ENCODE measurements at places on chromosomes 12 and 14.

- DNase-seq, result no peak
Measured at GRCh38 chr14:74792249-74793039, 29.3 kb downstream of the YLPM1 start.

DNA sequence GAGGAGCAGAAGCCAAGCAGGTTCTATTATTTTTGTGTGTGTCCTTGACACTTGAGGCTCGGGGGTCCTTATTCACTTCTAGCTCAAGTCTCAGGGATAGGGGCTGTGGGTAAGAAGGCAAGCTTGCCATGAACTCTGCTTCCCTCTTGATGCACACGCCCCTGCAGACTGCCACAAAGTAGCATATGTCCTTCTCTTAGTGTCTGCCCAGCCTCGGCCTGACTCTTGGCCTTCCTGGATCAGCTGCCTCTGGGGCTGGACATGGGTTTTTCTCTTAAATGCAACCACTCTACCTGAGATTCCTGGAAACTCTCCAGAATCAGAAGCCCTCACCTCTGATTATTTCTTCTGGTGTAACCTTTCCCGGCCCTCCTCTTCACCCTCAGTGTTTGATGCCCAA lies 28.2 kb upstream of the PEX5 start:
- no peak for DNase-seq

DNA sequence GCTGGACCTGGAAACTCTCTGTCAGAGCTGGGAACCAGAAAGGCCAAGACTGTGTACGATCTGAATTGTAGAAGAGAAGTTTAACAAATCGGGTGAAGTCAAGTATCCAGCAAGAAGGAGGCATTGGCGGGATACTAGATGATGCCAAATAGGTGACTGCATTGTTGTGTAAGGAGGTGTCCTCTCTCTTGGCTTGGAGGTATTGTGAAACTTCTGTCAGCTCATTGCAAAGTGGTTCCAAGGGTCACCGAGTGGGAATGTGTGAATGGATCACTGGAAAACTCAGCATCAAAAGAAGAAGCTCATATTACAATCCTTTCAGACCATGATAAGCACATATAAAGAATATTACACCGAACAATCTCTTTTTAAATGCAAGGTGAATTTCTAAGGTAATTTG lies 11.7 kb downstream of the NAV3 start:
- no peak for DNase-seq

- no peak for DNase-seq
Measured at GRCh38 chr12:103330672-103331071, 165.1 kb downstream of the C12orf42 start.

- DNase-seq, result no peak
Measured at GRCh38 chr12:6369916-6370575, 5.3 kb downstream of the SCNN1A start.

- no peak for DNase-seq
Measured at GRCh38 chr14:63470962-63471793, 72.0 kb downstream of the PPP2R5E start.

DNA sequence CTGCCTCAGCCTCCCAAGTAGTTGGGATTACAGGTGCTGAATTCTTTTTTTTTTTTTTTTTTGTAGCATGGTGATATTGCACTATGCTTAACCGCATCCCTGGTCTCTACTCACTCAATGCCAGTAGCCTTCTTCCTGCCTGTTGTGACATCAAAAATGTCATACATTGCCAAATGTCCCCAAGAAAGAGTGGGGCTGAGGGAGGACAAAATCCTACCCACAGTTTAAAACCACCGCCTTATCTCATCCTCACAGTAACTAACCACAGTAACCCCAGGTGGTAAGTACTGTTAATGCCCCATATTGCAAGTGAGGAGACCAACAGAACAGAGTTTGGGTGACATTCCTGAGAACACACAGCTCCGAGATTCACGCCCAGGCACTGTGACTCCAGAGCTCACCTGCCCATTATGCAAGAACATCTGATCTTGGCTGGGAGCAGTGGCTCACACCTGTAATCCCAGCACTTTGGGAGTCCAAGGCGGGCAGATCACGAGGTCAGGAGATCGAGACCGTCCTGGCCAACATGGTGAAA lies 19.6 kb downstream of the MORN3 start:
- DNase-seq, result no peak

DNA sequence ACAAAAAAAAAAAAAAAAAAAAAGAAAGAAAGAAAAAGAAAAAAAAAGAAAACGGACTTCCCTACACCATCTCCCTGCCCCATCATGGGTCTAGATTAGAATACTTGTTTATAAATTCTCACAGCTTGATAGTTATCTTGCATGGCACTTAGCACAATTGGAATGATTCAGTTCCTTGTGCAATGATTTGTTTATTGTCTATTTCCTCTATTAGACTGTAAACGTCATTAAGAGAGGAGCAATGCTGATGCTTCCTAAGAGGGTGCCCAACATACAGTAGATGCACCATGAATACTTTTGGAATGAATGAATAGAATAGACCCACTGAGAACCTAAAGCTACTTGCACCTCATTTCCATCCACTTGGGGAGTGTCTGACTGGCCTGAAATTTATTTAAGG lies 40.8 kb downstream of the PAX9 start:
- DNase-seq, result no peak

DNA sequence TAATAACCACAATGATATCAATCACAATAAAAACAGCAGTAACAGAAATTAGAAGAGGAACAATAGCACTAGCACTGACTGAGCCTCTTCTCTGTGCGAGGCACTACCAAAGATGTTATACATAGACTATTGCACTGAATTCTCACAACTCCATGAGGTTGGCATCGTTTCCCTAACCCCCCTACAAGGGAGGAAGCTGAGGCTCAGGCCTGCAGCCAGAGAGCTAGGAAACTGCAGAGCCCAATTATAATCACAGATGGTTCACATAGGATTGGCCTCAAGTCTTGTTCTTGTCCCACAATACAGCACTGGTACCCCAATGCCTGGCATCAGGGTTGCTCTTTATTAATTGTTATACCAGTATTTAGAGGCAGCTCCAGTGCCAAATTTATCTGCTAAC lies 278.0 kb downstream of the CEP128 start:
- no peak for DNase-seq

GRCh38 chr12:101761350-101761749 lies 22.1 kb upstream of the SYCP3 start:
- DNase-seq, result no peak

DNA sequence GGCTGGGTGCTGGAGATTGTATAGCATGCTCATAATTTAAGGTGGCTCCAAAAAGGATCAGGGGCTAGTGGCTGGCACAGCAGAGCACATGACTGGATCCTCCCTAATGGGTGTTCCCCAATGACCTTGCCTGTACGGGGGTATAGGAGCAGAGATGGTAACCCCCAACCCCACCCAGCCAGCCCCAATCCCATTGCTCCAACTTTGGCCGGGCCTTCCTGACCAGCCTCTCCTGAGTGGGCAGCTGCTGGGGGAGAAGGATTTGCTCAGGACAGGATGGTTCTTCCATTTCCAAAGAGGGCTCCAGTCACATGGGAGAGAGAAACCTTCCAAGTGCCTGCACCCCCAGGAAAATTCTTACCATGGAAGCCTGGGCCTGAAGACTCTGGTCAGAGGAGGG lies 15.3 kb upstream of the NR4A1 start:
- no peak for DNase-seq

GRCh38 chr14:61184112-61184511 lies 97.0 kb downstream of the TMEM30B start:
- no peak for DNase-seq

DNA sequence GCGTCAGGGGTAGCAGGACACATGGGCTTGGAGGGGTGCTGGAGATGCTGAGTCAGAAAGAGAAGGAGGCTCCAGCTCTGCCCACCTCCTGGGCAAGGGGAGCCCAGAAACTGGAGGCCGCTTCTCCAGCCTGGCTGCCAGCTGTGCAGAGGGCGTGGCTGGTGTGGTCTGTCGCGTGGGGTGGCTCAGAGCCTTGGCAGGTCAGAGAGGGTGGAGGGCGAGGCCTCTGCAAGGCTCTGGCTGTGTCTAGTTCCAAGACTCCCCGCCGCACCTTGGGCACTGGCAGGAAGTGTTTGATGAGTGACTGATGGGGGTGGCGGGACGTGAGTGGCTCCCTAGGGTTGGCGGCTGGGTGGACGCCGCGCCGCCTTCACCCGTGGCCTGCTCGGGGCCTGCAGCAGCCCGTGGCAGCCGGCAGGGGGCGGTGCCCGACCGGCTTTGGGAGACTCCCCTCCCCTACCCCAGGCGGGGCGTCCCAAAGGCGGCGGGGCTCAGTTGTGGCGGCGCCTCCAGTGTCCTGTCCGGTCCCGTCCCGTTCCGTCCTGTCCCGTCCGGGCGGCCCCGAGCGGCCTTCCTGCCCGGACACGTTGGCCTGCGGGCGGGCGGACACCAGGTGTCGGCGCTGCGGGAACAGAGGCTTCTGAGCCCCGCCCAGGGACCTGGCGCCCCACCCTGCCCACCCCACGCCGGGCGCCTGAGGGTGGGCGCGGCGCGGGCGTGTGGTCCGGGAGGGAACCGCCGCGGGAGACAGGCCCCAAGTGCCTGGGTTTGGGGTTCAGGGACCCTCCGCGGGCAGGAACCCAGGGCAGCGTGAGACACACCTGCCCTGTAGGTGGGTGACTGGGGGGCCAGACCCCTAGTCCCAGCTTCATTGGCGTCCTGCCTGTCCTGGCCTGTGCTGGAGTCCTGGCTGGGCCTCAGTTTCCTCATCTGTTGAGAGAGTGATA lies 39.7 kb downstream of the KRT80 start:
- DNase-seq, result peak; percentile 63

GRCh38 chr12:125137766-125138344 lies 72.6 kb downstream of the AACS start:
- no peak for DNase-seq

GRCh38 chr12:120895532-120895931 lies 8.6 kb downstream of the SPPL3 start:
- no peak for DNase-seq

- no peak for DNase-seq
Measured at GRCh38 chr14:62796431-62796830, 248.8 kb downstream of the KCNH5 start.

- no peak for DNase-seq
Measured at GRCh38 chr12:524167-524951, 64.6 kb downstream of the B4GALNT3 start.

- no peak for DNase-seq
Measured at GRCh38 chr14:78978896-78979295, 808.7 kb downstream of the NRXN3 start.

- no peak for DNase-seq
Measured at GRCh38 chr14:96905825-96906224, 108.6 kb downstream of the VRK1 start.
